Activated T-helper 17 cell treated with anti-CD3 and anti-CD28 coated beads, Interleukin-2, amount 50 U/mL, for 72 hours (primary cell): ENCODE measurements at places on chromosomes 7 and 10. TPM values are rescaled to one million over a fixed set of nuclear protein-coding genes. Genes with fewer than 3 reads are reported as not detected.

Gene ZNF503
- total RNA-seq: 0.30 TPM

Gene H2BK1
- total RNA-seq: 1.2 TPM

Gene AGBL3
- 2.3 TPM for total RNA-seq

Gene REPIN1
- total RNA-seq: 68.1 TPM

Gene COPG2
- total RNA-seq: 27.3 TPM

GRCh38 chr10:122703483-122704448, 4.1 kb upstream of the C10orf120 start:
- ATAC-seq: peak; percentile 67

DNA sequence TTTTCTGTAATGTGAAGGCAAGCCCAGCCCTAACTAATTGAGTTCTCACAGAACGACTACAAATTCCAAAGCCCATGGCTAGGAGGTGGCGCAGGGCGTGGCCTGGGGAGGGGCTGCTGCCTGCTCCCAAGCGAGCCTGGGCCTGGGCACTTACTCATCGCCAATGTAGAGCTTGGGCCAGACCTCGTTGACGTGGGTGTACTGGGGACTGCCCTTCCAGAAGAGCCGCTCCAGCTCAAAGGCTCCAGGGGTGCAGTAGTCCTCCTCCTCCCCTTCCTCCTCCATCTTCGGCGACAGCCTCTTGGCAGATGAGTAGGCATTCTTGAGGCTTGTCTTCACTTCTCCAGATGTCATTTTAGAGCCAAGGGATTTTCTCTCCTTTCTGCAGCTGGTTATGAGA, 53.3 kb upstream of the SAMD8 start:
- no peak for ATAC-seq

DNA sequence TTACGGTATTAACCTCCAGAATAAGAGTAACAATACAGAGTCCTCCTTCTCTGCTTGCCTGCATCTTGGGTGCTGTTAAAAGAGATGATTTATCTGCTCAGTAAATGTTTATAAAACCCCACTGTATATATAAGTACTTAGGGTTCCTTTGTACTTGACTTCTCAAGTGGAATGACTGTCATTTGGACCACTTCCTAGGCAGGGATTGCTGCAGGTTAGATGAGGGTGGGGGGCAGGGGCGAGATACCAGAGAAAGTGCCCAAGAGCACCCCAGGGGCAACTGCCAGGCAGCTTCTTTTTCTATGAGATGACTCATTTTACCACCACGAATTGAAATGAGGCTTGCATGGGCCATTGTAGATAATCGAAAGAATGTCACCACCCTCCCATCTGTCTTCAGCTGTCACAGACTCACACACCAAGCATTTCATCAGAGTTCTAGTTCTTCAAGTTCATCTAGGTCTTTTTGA, 421.9 kb upstream of the GALNT17 start:
- ATAC-seq: peak; percentile 81

GRCh38 chr7:143015084-143015483, 11.8 kb downstream of the OR9A2 start:
- ATAC-seq: no peak

GRCh38 chr10:97336446-97336845, 1.9 kb upstream of the FRAT2 start:
- no peak for ATAC-seq

DNA sequence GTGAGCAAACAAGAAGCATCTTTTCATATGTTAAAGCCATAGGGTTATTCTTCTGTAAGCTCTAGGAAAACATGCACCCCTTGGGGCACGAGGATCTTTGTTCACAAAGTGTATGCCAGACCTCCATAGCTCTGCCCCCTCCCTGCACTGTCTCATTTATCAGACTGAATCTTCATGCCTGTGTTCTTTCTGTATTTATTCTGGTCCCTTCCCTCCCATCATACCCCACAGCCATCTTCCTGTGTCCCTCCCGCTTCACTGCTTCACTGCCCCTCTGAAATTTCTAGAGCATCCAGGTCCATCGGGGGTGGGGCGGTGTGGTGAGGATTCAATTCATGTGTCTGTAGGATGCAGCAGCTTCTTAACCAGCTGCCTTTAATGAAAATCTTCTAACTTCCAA, 7.5 kb downstream of the EPHB6 start:
- no peak for ATAC-seq

DNA sequence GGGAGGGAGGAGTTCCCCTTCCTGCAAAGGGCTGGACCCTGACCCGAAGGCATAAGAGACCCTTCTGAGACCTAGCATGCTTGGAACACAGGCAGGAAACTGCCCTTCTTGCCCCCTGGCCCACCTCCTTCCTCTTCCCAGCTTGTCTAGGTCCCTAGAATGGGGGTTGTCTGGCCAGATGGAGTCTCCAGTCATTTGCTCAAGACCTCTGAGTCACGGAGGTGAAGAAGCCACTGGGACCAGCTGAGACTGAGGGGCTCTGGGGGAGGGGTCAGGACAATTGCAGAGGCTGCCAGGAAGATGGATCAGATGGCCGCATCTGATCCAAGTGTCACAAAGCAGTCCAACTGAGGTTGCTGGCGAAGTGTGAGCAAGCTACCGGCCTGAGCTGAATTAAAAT, 46.2 kb downstream of the COL13A1 start:
- ATAC-seq: no peak

- peak; percentile 14 for ATAC-seq
Observed at GRCh38 chr7:157494506-157495176, 157.8 kb downstream of the DNAJB6 start.

DNA sequence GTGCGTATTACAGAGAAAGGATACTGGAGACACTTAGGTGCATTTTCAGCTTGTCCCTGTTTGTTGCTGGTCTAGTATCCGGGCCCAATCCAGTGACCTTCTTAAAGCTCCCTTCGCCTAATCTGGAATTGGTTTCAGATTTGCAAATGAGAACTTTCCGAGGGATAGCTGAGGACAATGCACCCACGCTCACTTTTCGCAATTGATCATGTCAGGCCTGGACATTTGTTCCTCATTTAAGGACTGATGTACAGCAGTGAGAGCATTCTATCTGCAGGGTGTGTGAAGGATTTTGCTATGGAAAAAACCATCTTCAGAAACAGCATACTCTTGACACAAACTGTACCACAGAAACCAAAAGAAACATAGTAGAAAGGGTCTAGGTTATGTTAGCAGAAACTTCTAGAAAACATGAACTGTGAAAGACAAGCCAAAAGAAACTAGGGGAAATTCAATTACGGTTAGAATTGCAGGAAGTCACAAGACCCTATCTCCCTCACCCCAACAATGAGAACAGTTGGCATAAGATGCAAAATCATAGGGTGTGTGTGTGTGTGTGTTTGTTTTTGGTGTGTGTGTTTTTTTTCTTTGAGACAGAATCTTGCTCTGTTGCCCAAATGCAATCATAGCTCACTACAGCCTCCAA, 331.1 kb downstream of the CALN1 start:
- no peak for ATAC-seq
